ENCODE measurements at places on chromosomes 5 and 9.

GRCh38 chr5:108935611-108936010, 187.9 kb downstream of the FER start:
- DNase-seq = no peak

- DNase-seq = no peak
These were observed 160.7 kb upstream of the ZNF608 start for GRCh38 chr5:124907098-124907644.

GRCh38 chr9:112765281-112765680, 14.7 kb downstream of the SNX30 start:
- no peak for DNase-seq

DNA sequence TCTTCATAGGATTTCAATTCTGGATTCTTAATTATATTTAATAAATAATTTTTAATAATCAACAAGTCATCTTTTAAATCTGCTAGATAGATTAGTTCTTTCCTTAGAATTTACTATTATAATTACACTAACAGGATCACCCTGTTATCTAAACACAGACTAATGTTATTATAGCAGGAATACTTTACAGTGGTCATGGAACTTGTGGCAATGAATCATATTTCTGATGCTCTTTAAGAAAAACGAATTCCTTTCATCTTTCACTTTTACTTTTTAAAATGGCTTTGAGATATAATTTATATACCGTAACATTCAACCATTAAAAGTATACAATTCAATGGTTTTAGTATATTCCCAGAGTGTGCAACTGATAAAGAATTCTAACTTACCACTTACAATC, 29.7 kb upstream of the CDK5RAP2 start:
- DNase-seq = no peak

DNA sequence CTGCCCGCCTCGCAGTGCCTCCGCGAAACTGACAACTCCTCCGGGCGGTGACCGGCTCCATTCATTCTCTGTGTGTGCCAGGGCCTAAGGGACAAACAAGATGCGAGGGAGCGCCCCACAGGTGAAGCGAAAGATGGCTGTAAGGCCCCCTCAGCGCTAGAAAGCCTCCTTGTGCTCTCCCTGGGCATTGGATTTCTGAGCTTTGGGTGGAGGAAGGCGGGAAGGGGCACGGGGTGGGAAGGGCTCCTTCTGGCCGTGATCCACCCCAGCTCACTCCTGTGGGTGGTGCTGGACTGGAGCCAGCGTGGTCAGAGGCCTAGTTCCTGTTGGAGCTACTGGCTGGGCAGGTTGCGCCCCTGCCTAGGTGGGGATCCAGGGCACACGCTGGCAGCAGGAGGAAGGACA, 943 bp downstream of the GALNT12 start:
- DNase-seq = no peak

- DNase-seq = no peak
These were observed 350.2 kb downstream of the DTWD2 start for GRCh38 chr5:118637947-118638670.

DNA sequence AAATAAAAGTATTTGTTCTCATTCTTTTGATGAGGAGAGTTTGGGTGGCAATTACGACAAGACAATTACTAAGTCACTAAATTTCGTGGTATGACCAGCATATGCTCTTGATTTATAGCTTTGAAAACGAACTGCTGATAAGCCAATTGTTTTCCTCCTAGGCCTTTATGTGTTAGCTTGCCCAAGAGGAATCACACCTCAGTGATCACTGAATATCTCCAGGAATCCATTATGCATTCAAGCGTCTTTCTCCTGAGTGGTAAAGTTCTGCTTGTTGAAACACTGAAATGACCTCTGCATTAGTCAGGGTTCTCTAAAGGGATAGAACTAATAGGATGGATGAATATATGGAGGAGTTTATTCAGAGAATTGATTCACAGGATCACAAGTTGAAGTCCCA, 677.7 kb upstream of the MEF2C start:
- DNase-seq = no peak

DNA sequence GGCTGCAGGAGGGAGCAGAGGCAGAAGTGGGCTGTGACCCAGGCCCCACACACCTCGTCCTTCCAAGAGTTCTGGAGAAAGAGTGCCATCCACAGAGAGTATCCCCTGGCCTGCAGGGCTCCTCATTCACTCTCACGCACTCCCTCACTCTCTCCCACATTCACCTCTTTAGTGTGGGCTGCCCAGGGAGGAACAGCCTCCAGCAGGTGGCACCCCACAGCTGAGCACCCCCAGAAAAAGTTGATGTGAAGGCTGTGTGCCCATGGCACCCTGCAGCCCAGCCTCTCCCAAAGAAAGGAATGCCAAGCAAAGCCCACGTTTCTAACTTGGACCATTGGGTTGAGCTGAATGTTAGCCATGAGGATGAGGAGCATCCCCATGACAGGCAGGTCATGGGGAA, 4.5 kb upstream of the SHC3 start:
- no peak for DNase-seq

- DNase-seq = no peak
These were observed 256.7 kb downstream of the NDUFS4 start for GRCh38 chr5:53817183-53817582.

- no peak for DNase-seq
These were observed 174.3 kb upstream of the RORB start for GRCh38 chr9:74322661-74323314.

GRCh38 chr5:172499287-172499686, 45.0 kb upstream of the SH3PXD2B start:
- DNase-seq = no peak

DNA sequence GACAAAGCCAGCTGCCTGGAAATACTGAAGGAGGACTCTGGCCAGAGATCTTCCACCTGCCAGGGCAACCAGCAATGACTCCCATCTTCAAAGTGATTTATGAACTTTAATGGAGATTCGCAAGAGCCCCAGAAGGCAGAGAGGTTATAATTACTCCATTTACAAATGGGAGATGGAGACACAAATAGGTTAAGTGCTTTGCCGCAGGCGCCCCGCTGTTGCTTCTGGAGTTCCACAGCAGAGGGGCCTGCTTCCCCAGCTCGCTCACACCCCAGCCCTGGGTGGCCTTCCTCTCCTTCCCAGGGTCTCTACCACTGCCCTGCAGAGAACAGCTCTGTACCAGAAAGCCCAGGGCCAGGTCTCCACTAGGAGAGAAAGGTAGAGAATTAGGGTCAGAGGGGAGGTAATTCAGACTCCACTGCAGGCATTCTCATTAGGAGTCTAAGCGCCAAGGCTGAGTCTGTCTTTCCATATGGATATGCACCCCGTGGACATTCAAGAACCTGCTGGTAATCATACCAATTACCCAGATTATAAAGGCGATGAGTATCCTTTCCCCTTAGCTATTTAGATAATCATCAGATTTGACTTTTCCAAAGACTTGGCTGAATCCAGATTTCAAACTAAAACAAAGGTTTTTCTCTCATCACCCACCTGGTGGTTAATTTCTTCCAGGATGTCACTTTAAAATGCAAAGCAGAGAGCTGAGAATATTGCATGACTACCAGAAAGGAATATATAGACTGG, 157.6 kb upstream of the TUT7 start:
- no peak for DNase-seq

DNA sequence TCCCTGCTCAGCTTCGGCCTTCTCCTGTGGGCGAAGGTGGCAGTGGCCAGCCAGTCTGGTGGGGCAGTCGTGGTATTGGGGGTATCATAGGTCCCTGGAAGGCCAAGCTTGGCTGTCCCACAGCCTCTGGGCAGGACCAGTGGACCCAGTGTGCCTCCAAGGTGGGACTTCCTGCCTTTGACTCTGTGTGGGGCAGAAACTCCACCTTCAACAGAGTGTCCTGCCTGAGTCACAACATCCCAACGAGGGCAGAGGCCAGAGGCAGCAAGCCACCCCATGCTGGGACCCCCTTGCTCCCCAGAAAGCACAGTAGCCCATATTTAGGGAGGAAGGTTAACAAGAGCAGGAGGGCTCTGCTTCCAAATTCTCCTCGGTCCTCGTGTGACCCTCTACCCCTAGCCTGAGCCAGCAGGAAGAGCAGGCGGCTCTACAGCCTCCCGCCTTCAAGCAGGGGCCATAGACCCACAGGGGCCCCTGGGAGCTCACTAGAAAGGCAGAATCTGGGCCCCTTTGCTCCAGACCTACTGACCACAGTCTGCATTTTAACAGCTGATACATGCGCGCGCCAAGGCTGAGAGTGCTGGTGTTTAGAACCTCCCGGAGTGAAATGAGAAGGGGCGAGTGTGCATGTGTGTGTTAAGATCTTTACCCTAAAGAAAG, 51.6 kb upstream of the FUBP3 start:
- DNase-seq = no peak

Data from activated CD4-positive, CD25-positive, alpha-beta regulatory T cell (primary cell).